Eye (tissue), 1 donor: ENCODE measurements at places on chromosomes 4 and X.

DNA sequence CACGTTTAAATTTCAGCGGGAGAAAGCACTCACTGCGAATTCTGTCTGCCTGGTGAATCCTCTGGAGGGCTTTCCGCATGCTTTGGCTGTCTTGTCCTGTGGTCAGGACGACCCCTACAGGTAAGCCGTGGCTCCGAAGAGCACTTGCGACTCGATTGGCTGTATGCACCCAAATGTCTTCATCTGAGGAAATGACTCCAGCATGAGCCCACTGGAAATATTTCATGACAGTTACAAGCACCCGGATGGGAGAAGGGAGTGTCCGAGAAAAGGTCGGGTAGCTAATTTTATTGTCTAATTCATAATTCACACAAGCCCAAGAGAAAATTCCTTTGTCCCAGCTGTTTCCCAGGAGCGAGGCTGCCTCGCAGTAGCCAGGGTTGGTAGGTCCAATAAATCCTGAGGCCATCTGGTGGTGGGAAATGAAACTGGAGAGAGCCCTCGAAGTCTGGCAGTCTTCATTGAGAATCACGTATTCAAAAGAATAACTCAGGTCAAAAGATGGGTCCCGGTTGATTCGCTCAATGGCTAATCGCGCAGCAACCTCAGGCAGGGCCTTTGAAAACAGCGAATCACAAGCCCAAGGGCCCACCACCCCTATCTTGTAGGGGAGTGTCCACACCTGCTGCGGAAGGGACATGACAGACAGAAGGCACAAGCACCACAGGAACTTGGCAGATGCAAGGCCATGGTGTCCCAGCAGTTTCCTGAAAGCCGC lies 6.6 kb downstream of the GUCY2F start:
- DNase-seq = peak; percentile 83

DNA sequence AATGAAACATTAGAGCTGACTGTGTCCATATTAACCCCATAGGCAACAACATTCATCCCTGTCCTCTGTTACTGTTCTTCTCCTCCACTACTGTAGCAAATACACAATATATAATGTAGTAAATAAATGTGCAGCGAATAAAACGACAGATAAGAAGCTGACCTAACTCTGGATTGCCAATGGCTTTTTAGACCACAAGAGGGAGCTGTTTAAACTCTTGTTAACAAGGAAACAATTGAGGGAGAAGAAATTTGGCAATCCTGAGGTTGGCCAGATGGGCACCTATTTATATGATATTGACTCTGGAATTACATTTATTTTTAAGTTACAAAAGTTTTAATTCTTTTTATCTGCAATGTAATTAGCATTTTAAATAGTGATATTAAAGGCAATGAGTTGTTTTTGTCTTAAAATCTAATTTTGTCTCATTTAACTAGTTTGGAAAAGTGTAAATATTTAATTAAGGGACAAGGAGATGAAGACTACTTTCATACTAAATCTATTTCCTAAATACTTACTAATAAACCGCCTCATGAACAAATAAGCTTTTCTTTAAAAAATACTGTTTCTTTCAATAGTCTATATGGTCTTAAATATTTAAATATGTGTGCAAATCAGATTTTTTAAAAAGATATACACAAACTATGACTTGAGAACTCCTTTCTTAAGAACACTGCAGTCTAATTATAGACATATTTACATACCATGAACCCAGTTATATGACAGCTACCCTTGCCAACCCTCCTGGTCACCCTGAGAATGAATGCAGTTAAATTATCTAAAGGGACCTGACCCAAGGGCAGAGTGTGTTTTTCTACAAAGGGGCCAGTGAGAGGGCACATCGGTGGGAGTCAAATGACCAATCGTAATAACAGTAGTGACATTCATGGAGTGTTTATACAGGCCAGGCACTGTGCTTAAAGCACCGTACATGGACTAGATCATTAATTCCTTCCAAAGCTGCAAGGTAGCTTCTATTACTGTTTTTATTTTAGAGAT lies 52.9 kb upstream of the HPF1 start:
- DNase-seq = peak; percentile 93

DNA sequence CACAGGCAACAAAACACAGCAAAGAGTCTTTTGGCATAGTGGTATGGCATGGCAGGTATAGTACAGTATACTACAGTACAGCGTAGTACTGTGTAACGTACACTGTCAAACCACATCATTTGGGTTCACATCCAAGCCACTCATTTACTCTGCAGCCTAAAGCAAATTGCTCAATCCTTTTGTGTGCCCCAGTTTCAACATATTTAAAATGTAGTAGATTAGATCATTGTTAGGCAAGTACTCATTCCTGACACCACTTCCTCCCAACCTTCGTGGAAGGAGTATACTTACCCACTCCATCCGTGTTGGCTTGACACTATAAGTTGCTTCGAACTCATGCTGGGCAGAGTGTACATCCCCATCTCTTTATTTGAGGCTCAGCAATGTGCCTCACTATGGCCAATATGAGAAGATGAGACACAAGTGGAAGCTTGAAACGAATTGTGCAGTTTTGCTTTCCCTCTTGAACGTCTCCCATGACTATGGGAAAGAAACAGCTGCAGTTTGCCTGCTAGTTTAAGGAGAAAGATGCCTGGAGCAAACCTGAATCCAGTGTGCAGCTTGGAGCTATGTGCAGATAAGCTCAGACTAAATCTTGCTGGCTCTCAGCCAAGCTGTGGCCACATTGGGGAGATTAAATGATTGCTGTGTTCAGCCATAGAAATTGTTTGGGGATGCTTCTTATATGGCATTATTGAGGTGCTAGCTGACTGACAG lies 85.7 kb upstream of the TBL1X start:
- DNase-seq = no peak

GRCh38 chr4:145340071-145340675 lies 141.5 kb upstream of the SMAD1 start:
- no peak for DNase-seq

GRCh38 chrX:110509755-110510532 lies 151.3 kb downstream of the RTL9 start:
- peak; percentile 20 for DNase-seq

DNA sequence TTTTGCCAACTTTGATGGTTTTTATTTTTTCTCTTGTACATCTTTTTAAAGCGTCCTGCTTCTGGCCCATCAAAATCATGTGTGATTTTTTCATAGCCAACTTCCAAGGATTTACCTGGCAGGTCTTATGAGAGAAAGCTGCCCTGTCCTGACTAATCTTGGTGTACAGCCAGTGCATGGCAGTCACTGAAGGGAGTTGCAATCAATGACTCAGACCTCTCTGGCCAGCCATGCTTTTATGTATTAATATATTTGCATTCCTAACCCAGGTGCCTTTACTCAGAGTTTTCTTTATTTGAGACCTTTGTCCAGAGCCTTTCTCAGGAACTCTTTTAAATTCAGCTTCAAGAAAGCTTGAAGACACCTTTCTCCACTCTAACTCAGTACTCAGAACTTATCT lies 691.5 kb upstream of the HTR2C start:
- no peak for DNase-seq

- no peak for DNase-seq
Observed at GRCh38 chr4:148108766-148109165, 333.4 kb downstream of the NR3C2 start.

DNA sequence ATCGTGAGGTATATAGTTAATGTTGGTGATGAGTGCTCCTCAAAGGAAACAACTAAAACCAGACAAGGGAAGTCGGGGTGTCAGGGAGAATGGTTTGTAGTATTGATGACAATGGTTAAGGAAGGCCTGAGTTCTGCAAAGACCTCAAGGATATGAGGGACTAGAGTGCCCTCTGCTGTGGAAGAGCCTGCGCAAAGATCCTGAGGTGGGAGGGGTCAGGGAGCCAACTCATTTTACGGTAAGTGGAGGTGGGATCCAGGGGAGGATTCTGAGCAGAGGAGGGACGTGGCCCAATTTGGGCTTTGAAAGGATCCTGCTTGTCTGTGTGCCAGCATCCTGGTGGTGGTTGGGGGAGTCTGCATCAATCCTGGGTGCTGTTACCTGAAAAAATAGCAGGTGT lies 11.3 kb downstream of the UBA1 start:
- no peak for DNase-seq

DNA sequence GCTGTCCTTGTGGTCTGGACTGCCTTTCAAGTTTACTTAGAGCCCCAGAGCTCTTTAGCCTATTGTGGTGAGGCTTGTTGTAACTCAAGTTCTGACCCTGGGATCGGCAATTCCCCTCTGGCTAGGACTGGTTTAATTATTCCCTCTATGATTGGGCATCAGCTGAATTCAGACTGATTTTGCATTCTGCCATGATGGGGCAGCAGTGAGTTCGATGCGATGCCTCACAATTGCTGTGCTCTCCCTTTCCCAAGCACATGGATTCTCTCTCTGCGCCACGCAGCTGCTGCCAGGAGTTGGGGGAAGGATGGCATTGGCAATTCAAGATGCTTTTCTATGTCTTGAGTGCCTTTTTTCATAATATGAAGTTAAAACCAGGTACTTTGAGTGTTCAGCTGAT lies 327.8 kb upstream of the CXorf51B start:
- DNase-seq = no peak

DNA sequence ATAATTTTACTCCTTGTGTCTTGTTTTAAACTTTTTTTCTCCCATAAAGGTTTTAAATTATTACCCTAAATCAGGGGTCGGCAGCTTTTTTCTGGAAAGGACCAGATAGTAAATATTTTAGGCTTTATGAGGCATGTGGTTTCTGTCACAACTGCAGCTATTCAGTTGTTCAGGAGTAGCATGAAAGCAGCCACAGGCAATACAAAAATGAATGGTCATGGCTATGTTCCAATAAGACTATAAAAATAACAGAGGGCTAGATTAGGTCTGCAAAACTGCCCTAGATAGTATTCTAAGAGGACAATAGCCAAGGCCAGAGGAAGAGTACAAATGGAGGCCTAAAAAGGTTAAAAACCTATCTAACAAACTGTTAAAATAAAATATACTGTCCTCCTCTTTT lies 24.6 kb downstream of the HERC5 start:
- DNase-seq = no peak

GRCh38 chr4:17812125-17812524 lies 1.3 kb downstream of the NCAPG start:
- no peak for DNase-seq

GRCh38 chr4:100816436-100817045 lies 298.7 kb upstream of the EMCN start:
- DNase-seq = no peak

DNA sequence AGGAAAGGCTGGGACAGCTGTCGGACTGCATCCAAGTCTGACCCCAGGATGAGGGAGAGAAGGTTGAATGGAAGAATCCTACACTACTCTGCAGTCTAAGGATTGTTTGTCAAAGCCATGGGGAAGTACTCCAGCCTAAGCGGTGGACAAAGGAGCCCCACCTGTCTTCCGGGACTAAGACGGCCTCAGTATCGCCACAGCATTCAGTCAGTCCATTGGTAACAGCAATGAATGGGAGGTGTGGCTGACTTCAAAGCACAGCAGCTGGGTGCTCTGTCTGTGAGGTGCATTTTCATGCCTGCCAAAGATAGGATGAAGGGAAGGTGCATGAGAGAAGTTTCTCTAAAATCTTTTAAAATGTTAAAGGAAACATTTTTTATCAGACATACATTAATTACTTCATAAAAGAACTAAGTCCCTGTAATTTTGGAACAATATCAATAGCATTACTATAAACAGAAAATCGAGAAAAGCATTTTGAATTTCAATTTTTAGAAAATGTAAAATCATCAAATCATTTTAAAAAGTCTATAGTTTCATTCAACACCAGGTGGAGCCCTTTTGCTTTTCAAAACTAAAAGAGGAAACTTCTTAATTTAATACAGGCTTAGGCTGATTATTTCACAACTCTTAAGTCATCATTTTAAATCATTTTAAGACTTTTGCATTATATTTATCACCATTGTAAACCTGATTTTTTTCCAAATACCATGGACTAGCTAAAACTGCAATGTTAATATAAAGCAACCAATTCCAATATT lies 27.6 kb upstream of the INTU start:
- peak; percentile 54 for DNase-seq

DNA sequence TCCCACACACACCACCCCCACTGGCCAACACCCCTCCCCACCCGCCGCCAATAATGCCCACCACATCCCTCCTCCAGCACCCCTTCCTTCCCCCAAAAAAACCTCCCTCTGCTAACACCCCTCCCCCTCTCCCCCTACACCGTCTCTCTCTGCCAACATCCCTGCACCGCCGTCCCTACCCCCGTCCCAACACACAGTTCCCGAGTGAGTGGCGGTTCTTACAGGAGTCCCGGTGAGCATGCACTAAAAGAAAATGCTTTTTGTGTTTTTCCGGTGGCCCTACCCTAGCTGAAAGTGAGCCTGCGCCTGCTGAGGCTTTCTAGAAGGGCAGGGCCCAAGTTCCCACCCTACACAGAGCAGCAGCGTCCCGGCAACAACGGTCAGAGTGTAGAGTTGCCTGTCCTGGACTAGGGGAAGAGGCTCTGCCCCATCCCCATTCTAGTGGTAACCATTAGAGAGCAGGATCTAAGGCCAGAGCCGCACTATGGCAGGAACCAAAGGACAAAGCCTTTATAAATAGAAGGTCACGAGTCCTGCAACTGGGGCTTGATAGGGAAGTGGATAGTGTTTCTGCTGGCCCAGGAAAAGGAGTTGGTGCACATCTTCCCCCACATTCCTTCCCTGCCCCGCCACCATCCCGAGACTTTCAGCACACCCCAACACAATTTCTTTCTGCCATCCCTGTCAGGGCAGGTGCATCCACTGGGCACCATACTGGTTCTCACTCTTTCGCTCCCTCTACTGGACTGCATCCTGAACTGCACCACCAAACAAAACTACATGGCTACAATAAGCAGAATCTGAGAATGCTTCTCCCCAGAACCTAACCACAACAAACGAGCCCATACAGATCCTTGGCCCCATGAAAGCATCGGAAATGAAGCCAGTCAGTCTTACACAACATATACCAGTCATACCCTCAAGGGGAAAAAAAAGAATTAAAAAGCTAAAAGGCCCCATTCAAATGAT lies 78.1 kb upstream of the PAGE3 start:
- peak; percentile 29 for DNase-seq

GRCh38 chr4:8016527-8016926 lies 76.9 kb upstream of the AFAP1 start:
- DNase-seq = no peak

- DNase-seq = peak; percentile 50
Observed at GRCh38 chr4:36677874-36678273, 396.5 kb downstream of the DTHD1 start.
